ENCODE measurements at places on chromosomes 3 and 15. TPM values are rescaled to one million over a fixed set of nuclear protein-coding genes. Genes with fewer than 3 reads are reported as not detected.

GRCh38 chr3:195064300-195064931 lies 206.5 kb downstream of the XXYLT1 start:
- DNase-seq, result no peak
- H3K4me1 ChIP-seq, result no peaks in the 10 kb centered on the region
- no peak overlapping the region for H3K27ac ChIP-seq
- no peaks in the 10 kb centered on the region for H3K27me3 ChIP-seq
- no peak overlapping the region for H3K4me3 ChIP-seq

CAMK2N2 gene
- not detected for total RNA-seq

- H3K27ac ChIP-seq, result no peak overlapping the region
- H3K27me3 ChIP-seq, result no peaks in the 10 kb centered on the region
- H3K36me3 ChIP-seq, result peaks cover 3% of the 10 kb centered on the region
- DNase-seq, result no peak
- H3K4me1 ChIP-seq, result no peaks in the 10 kb centered on the region
Measured at GRCh38 chr3:45538641-45538986, 55.9 kb upstream of the LIMD1 start.

DNA sequence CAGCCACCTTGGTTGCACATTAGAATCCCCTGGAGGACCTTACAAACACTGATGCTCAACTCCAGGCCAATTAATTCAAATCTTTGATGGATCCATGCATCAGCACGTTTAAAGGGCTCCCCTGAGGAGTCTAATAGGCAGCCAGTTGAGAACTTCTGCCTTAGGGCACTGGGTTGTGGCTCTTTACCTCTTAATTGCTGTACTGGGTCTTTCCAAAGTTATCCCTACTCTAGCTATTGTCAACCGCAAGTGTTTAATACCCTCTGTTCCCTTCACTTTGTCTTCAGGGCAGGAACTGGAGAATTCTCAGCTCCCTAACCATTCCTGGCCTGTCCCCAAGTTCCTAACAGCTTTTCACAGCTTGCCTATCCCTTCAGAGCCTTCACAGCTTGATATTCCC lies 15.0 kb upstream of the FAM174B start:
- no peaks in the 10 kb centered on the region for H3K4me1 ChIP-seq
- no peak overlapping the region for H3K4me3 ChIP-seq
- no peak for DNase-seq
- H3K27ac ChIP-seq, result no peak overlapping the region
- H3K36me3 ChIP-seq, result no peaks in the 10 kb centered on the region

OSBPL10 gene
- 1.7 TPM for total RNA-seq

ITIH1 gene
- total RNA-seq, result not detected

DLEC1 gene
- total RNA-seq, result 3.8 TPM

GRCh38 chr3:106820726-106821362 lies 556.4 kb upstream of the CCDC54 start:
- peaks cover 1% of the 10 kb centered on the region for H3K27me3 ChIP-seq
- DNase-seq, result no peak
- no peak overlapping the region for H3K4me3 ChIP-seq
- H3K4me1 ChIP-seq, result no peaks in the 10 kb centered on the region

- H3K27ac ChIP-seq, result no peak overlapping the region
- no peaks in the 10 kb centered on the region for H3K4me1 ChIP-seq
- no peak overlapping the region for H3K4me3 ChIP-seq
- no peaks in the 10 kb centered on the region for H3K36me3 ChIP-seq
- DNase-seq, result no peak
Measured at GRCh38 chr3:169556349-169556870, 107.1 kb downstream of the MECOM start.

- no peak overlapping the region for H3K27ac ChIP-seq
- peaks cover 59% of the 10 kb centered on the region for H3K36me3 ChIP-seq
- H3K4me1 ChIP-seq, result no peaks in the 10 kb centered on the region
- no peak overlapping the region for H3K4me3 ChIP-seq
- no peak for DNase-seq
Measured at GRCh38 chr3:12601072-12601471, 44.2 kb downstream of the MKRN2 start.

DNA sequence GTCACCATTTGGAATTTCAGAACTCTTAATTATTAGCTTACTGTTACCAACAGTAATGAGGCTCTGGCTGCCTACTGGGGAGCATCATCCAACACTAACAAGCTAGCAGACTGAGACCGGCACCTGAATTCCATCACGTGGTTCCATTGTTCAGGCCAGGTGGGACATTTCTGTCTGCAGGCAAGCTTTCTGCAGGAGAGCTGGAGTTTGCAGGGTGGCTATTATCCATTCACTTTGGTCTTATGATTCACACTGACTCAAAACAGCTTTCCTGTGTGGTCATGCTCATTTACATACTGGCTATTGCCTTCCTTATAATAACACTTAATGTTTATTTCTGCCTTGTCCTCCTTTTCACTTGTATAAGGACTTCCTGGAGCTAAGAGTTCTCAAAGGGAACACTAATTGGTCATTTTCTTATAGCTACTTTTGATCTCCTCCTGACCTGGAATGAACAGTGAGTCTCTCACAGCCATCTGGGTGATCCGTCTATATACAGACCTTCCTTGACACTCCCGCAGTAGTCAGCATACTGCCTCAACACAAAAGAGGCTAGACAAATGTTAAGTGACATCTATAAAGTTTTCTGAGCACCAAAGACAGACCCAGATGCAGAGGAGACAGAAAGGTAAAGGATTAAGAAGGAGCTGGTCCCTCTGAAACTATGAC lies 695.4 kb downstream of the FHIT start:
- H3K27ac ChIP-seq, result no peak overlapping the region
- H3K4me1 ChIP-seq, result peaks cover 32% of the 10 kb centered on the region
- peaks cover 5% of the 10 kb centered on the region for H3K36me3 ChIP-seq
- no peak overlapping the region for H3K4me3 ChIP-seq
- H3K27me3 ChIP-seq, result peaks cover 1% of the 10 kb centered on the region

GRCh38 chr3:130709671-130710070 lies 37.0 kb downstream of the PIK3R4 start:
- H3K4me3 ChIP-seq, result no peak overlapping the region
- H3K27me3 ChIP-seq, result no peaks in the 10 kb centered on the region
- no peak overlapping the region for H3K27ac ChIP-seq
- no peak for DNase-seq
- H3K4me1 ChIP-seq, result no peaks in the 10 kb centered on the region

- H3K27me3 ChIP-seq, result peaks cover 9% of the 10 kb centered on the region
- H3K36me3 ChIP-seq, result no peaks in the 10 kb centered on the region
- no peak for DNase-seq
- no peak overlapping the region for H3K27ac ChIP-seq
- no peak overlapping the region for H3K4me3 ChIP-seq
- H3K4me1 ChIP-seq, result no peaks in the 10 kb centered on the region
Measured at GRCh38 chr3:154151969-154152368, 30.8 kb downstream of the ARHGEF26 start.

- DNase-seq, result no peak
- no peaks in the 10 kb centered on the region for H3K27me3 ChIP-seq
- no peak overlapping the region for H3K4me3 ChIP-seq
- H3K4me1 ChIP-seq, result peaks cover 49% of the 10 kb centered on the region
- H3K27ac ChIP-seq, result no peak overlapping the region
Measured at GRCh38 chr15:31384568-31384967, 57.9 kb downstream of the KLF13 start.

LRRC15 gene
- total RNA-seq, result not detected

DNA sequence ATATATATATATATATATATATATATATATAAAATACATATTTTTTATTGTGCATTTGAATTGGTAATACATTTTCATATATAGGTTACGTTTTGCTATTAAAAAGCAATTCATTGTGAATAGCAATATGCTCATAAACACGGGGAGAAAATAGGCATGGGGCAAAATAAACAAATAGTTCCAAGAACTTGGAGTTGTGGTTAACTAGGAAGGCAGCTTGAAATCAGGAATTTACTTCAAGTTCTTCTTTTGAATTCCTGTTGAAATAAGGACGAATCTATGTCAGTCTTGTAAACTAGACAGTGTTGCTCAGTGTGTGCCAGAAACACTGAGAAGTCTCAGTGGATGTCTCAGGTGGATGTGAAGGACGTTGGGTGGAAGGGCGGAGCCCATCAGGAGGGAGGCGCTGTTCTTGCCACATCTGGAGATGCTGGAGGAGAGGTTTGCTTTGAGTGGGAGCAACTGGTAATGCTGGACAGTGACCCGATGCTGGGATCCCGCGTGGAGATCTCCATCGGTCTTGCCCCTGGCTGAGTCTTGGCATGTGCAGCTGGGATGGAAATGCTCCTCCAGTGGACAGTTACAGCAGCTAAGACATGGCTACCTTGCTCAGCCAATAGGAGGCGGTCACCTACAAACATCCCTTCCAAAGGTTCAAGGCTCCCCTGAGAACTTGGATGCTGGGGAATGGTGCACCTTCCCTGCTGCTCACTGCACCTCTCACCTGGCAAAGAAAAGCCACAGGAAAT lies 2.5 kb downstream of the IL16 start:
- no peak overlapping the region for H3K27ac ChIP-seq
- H3K27me3 ChIP-seq, result peaks cover 15% of the 10 kb centered on the region
- H3K4me1 ChIP-seq, result peaks cover 5% of the 10 kb centered on the region

GRCh38 chr3:175094344-175094743 lies 235.2 kb downstream of the NAALADL2 start:
- H3K4me3 ChIP-seq, result no peak overlapping the region
- no peaks in the 10 kb centered on the region for H3K27me3 ChIP-seq
- no peak overlapping the region for H3K27ac ChIP-seq
- H3K36me3 ChIP-seq, result no peaks in the 10 kb centered on the region

TMEM42 gene
- 9.3 TPM for total RNA-seq

GRCh38 chr3:55951388-55951787 lies 464.3 kb upstream of the WNT5A start:
- H3K4me3 ChIP-seq, result no peak overlapping the region
- no peaks in the 10 kb centered on the region for H3K36me3 ChIP-seq
- DNase-seq, result no peak
- no peaks in the 10 kb centered on the region for H3K27me3 ChIP-seq
- no peak overlapping the region for H3K27ac ChIP-seq
- H3K4me1 ChIP-seq, result no peaks in the 10 kb centered on the region

MYL3 gene
- total RNA-seq, result not detected

DNA sequence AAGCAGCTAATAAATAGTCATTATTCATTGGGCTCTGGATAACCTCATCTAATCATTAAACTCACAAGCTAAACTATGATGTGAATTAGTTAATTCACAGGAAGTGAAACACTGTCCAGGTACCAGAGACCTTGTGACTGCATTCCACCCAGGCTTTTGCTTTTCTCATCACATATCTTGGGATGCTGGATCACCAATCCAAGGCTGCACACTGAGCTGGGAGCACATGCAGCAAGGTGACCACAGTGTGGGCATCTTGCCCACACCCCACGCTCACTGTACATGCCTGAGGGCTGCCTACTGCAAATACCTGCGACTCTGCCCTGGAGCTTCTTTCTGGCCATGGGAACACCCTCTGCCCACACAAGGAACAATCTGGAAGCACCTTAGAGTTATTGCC lies 40.6 kb upstream of the TNFAIP8L3 start:
- H3K27ac ChIP-seq, result no peak overlapping the region
- no peaks in the 10 kb centered on the region for H3K36me3 ChIP-seq
- peaks cover 11% of the 10 kb centered on the region for H3K27me3 ChIP-seq
- DNase-seq, result no peak

GOLGA6L4 gene
- total RNA-seq, result 1.7 TPM

GOLGA6L10 gene
- 0.95 TPM for total RNA-seq

GRCh38 chr3:72223116-72223515 lies 438.2 kb upstream of the PROK2 start:
- H3K4me1 ChIP-seq, result no peaks in the 10 kb centered on the region
- peaks cover 4% of the 10 kb centered on the region for H3K27me3 ChIP-seq
- H3K36me3 ChIP-seq, result peaks cover 17% of the 10 kb centered on the region
- no peak overlapping the region for H3K27ac ChIP-seq

LRRC31 gene
- not detected for total RNA-seq

KBTBD13 gene
- not detected for total RNA-seq

GRCh38 chr3:108343491-108343890 lies 47.1 kb downstream of the HHLA2 start:
- H3K4me1 ChIP-seq, result peaks cover 35% of the 10 kb centered on the region
- H3K27ac ChIP-seq, result peak overlapping the region; percentile 76
- no peak for DNase-seq
- peaks cover 2% of the 10 kb centered on the region for H3K27me3 ChIP-seq
